ENCODE measurements at places on chromosomes 4 and X.

- no peak for DNase-seq
These were observed 87.7 kb upstream of the STS start for GRCh38 chrX:7059859-7060258.

DNA sequence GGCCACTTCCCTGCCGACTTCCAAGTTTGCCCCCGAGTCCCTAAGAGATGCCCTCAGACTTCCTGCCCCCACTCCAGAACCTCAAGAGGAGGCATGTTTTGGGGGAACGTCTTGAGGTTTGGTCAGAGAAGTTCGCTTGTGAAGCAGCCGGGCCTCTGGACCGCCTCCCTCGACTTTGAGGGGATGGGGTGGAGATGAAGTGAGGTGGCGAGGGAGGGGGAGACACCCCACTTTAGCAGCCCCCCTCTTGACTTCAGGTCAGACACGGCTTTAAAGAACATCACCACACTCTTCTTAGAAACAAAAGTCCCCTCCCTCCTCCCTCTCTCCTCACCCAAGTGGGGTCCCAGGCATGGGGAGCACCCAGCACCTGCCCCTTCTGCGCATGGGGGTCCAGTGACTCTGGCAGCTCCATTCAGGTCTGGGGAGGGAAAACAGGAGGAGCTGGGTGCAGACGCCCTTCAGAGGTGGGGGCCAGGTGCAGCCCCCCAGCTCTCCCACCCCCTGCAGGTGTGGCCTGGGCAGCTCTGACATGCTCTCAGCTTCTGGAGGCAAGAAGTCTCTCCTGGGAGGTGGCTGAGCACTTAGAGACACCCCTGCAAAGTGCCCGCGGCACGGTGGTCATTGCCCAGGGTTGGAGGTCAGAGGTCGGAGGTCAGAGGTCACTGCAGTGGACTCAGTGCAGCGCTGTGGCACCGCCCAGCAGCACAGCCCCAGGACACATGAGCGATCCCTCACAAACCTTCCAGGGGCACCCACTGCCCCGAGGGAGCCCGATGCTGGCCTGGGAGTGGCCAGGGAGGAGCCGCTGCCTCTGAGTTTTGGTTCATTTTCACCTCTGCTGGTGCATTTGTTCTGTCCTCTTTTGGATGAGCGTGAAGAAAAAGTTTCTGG, 108.8 kb downstream of the CPZ start:
- DNase-seq, result no peak

GRCh38 chr4:162681212-162681611, 485.5 kb downstream of the NAF1 start:
- DNase-seq, result no peak

- no peak for DNase-seq
These were observed 137.8 kb upstream of the TBC1D9 start for GRCh38 chr4:140893939-140894338.

GRCh38 chr4:87192145-87192919, 28.1 kb downstream of the KLHL8 start:
- no peak for DNase-seq

DNA sequence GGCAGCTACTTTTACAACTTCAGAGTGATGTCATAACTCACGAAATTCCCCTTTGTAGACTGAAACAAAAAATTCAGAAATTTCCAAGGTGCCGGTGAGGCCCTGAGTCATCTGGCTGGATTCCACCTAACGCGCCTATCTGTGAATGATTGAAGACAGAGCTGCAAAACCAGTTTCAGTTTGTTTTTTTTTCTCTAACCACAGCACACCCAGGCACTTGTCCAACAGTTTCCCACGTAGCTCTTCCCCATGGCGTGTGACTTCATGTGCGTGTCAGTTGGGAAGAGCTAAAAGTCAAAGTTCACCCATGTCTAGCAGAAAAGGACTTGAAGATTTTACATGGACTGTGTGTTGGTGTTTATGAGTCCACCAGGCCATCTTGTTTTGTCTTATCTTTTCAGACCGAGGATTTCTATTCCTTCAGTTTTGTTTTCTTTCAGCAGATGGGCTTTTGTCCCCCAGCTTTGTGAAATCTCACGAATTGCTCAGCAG, 16.4 kb downstream of the TCEANC start:
- DNase-seq, result no peak

GRCh38 chrX:134255555-134255954, 18.6 kb downstream of the CCDC160 start:
- DNase-seq, result no peak

Measured in NCI-H1694 (cell line).